ENCODE measurements at places on chromosomes 13 and 19. TPM values are rescaled to one million over a fixed set of nuclear protein-coding genes. Genes with fewer than 3 reads are reported as not detected.
A peak's percentile ranks its signal among the peaks of the same experiment; 100 is the strongest.

Gene PABPC3
- total RNA-seq = 0.11 TPM

Gene PROZ
- not detected for total RNA-seq

Gene NPAS1
- not detected for total RNA-seq

GRCh38 chr13:101514695-101515275, 62.3 kb downstream of the ITGBL1 start:
- DNase-seq = peak; percentile 27

GRCh38 chr19:30272554-30272953, 99.6 kb upstream of the ZNF536 start:
- no peak for DNase-seq

DNA sequence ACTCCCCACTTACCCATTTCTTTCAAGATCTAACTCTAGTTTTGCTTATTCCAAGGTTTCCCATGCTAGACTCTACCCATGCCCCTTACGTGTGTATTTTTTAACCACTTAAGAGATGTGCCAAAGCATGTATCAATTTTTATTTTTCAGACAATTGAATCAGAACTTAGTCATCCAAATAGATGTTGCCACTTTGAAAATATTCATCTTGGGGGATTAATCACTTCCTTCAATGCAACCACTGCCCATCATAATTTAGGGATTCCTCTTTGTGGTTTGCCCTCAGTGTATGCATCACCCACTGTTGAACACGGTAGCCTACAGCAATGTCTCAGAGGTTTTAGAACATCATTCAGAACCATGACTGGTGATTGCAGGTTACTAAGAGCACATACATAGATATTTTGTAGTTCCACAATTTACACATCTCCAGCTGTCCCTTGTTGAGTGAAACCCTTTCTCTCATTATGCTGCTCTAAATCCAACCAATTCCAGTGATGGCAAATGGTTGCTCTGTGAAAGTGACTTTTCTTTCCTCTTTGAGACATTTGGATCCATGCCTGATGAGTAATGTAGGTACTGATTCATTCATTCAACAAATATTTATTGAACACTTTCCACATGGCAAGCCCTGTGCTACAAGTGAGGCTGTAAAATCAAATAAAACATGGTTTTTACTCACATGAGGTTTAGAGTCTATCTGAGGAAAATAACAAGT, 60.6 kb upstream of the SERP2 start:
- no peak for DNase-seq

GRCh38 chr13:70964124-70964523, 855.9 kb upstream of the KLHL1 start:
- no peak for DNase-seq
